ENCODE measurements at places on chromosomes 13 and 19. TPM values are rescaled to one million over a fixed set of nuclear protein-coding genes. Genes with fewer than 3 reads are reported as not detected.

The NAPSA gene
- 2.4 TPM for total RNA-seq

The FAM83E gene
- total RNA-seq = 6.6 TPM

The CBARP gene
- total RNA-seq = 23.4 TPM

The CERS4 gene
- 153 TPM for total RNA-seq

The STARD13 gene
- 4.4 TPM for total RNA-seq

The RXFP2 gene
- not detected for total RNA-seq

The SULT2B1 gene
- total RNA-seq = 0.96 TPM

The FNDC3A gene
- total RNA-seq = 21.8 TPM

The POSTN gene
- 0.76 TPM for total RNA-seq

The BEST2 gene
- 4.7 TPM for total RNA-seq
